ENCODE measurements at places on chromosomes 7 and 10.

GRCh38 chr10:103542764-103543616, 49.5 kb downstream of the NEURL1 start:
- DNase-seq, result peak; percentile 67

- DNase-seq, result no peak
These were observed 7.6 kb downstream of the ARHGAP12 start for GRCh38 chr10:31921031-31921430.

- no peak for DNase-seq
These were observed 385.5 kb upstream of the PFKP start for GRCh38 chr10:2681891-2682290.

GRCh38 chr10:128573281-128573845, 447.1 kb upstream of the MKI67 start:
- no peak for DNase-seq

DNA sequence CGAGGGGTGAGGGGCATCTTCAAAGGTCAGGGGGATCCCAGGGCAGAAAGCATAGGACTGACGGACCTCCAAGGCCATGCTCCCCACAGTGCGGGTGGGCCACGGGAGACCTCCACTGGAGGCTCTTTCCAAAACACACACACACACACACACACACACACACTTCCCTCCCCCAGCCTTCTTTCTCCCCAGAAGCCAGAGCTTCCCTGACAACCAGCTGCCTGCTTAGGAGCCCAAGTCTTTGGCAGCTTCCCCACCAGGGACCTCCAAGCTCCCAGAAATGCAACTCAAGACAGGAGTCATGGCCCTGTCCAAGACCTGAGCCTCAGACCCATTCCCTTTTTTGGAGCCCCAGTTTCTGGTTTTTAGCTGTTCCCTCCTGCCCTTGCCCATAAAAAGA, 710 bp upstream of the C10orf105 start:
- no peak for DNase-seq

DNA sequence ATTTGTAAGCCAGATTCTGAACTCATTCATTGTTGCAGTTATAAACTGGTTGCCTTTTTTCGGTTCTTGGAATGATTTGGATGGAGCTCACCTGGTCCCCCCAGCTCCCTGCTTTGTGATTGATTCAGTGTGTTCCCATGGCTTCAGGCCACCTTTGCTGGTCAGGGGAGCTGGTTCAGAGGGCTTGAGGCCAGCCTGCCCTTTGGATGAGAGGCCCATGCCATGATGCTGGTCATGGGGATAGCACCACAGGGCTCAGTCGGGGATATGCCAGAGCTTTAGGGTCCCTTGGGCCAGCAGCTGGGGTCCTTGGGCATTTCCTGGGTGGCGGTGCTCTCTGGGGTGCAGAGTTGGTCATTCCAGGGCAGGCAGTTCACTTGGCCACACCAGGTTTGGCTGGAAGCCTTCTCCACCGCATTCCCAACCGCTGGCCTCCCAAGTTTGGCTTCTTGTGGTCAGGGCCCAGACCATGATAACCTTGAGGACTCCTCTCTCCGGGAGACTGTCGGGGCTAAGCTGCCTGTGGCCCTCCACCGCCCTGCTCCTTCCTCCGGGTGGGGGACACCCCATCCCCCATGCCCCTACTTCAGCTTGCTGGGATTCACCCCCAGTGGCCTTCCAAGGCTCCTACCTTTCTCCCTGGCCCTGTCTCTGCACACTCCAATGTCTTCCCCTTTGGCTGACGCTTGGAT, 65.1 kb downstream of the MGMT start:
- DNase-seq, result peak; percentile 15

GRCh38 chr7:123122916-123123315, 76.9 kb downstream of the SLC13A1 start:
- DNase-seq, result peak; percentile 3

DNA sequence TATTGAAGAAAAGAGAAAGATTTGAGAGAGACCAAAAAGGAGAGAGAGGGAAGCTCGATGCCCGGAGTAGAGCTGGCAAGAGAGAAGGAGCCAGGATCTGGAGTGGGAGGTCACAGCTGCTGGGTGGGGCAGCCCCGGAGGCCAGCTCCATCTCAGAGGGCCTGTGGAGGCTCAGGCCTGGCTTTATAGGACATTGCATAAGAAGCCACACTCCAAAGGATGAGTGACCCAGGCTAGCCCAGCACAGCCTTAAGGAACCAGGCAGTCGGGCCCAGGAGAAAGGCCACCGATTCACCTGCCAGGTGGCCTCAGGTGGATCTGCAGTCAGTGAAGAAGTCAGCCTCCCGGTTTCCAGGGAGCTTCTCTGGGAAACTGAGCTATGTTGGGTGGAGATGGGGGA, 676 bp downstream of the PLAC9 start:
- DNase-seq, result no peak
